ENCODE measurements at places on chromosomes 16 and 17.

DNA sequence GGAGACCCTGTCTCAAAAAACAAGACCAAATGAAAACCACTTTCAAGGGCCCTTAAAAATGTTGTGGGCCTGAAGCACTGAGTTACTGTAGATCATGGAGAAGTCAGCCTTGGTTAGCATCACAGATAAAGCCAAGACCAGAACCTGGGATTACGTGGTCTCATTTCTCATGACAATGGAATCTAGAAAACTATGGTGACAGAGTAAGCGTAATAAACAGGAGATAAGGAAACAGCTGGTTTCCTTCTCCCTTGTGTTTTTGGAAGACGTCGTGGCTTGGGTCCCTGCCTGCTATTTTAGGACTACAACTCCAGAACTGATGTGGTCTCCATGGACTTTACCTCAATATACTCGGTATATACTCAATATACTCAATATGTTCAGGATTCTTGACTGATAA lies 180.7 kb upstream of the ZFHX3 start:
- no peak for DNase-seq

DNA sequence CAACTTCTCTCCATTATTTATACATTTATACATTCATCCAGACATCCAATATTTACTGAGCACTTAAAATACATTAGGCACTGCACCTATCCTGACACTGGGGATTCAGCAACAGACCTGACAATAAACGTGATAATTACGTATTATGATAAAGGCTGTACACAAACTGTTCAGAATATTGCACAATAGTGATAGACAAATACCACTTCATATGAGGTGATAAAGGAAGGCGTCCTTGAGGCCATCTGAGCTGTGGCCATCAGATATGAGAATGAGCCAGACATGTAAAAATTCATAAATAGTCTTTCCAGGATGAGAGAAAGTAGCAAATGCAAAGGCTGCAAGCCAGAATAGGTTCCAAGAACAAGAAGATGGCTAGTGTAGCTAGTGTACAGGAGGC lies 8.6 kb downstream of the USP32 start:
- DNase-seq, result peak; percentile 83

- no peak for DNase-seq
These were observed 6.2 kb downstream of the SAMD14 start for GRCh38 chr17:50123649-50124349.

DNA sequence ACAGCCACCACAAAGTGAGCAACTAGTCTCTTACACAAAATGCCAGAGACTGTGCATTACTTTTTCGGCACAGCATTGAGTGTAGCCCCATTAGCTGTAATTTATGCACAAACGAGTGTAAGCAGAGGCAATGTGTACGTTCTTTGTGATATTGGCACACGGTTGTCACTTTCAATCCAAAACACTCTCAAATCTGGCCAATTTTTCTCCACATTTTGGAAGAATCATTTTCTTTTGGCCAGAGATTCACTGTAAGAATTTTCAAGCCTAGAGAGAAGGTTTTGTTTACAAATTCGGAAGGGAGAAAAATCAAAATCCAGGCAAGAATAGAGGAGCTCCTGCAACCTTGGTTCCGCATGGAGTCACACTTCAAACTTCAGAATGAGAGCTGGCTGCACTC lies 15.4 kb upstream of the KIF2B start:
- no peak for DNase-seq

DNA sequence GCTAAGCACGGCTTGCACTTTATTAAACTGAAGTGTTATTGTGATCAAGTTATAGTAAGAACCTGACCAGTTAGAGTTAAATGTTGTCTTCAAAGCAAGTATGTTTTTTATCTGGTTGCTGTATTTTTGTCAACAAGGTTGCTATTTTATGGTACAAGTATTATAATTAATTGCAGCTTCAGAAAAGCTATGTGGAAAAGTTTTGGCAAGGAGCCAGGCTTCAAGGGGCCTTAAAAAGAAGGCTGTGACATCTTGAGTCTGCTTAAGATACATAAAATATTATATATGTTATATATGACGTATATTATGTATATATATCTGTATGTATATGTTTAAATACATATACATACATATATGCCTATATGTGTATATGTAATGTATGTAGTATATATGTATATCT lies 1461.2 kb upstream of the CDH8 start:
- DNase-seq, result no peak

GRCh38 chr17:83036666-83037065 lies 42.7 kb upstream of the METRNL start:
- DNase-seq, result no peak

- DNase-seq, result no peak
These were observed 6.8 kb downstream of the CCL7 start for GRCh38 chr17:34276826-34277225.

DNA sequence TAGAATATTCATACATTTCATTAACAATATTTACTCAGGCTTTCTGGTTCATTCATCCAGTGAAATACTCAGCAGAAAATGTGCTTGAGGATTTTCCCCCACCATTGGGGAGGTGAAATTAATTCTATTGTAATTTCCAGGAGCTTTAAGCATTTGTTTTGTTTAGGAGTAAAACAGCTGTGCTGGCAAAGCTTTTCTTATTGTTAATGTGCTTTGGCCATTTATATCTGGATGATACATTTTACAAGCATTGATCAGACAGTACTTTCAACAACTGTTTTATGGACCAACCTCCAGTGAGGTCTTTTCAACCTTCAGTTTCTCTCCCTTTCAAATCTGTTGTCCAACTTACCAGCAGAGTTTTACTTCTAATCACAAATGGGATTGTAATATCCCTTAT lies 672.4 kb downstream of the CDH11 start:
- DNase-seq, result no peak

- DNase-seq, result no peak
These were observed 1.6 kb downstream of the NDUFB10 start for GRCh38 chr16:1960665-1961630.

DNA sequence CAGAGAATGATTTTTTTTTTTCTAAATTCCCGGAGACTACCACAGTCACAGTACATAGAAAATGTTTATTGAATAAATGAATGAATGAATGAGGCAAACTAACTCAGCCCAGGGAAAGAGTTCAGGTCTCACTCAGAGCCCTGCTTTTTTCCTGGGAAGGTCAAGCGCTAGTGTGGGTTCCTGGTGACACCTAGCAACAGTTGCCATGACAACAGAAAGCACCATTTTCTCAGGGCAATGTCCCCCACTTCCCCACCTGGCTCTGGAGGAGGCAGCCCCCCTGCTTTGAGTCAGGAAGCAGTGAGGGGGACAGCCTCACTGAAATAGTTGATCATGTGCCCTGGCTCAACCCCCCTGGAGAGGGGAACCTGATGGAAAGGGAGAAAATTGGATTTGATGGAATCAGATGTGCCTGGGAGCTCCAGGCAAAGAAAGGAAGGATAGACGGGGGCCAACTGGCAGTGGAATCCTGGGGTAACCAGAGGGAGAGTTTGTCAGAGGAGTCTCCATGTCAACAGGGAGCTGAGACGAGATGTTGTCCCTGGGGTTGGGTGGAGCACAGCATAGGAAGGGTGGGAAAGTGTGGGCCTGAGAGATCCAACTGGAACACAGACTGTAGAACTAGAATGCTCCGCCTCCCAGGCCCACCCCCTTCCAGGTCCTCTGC lies 242.2 kb upstream of the CCL2 start:
- DNase-seq, result no peak

- peak; percentile 60 for DNase-seq
These were observed 5.3 kb downstream of the RPL13 start for GRCh38 chr16:89565506-89566372.

GRCh38 chr16:73845238-73846006 lies 451.2 kb upstream of the PSMD7 start:
- no peak for DNase-seq

DNA sequence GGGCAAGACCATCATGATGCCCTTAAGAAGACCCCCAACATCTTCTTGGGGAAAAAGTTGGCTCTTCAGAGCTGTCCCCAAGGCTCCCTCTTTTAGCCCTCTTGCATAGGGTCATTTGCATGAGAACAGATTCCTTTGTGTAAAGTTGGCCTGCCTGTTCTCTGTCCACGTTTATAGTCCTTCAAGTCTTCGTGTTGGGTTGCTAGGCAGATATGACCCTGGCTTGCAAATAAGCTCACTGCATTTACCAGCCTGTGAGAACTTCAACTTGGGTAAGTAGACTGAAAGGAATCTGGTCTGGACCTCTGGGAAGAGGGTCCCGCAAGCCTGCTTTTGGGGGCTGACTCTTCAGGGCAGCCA lies 2.9 kb downstream of the ARSG start:
- no peak for DNase-seq

- no peak for DNase-seq
These were observed 22.5 kb downstream of the HEXIM2 start for GRCh38 chr17:45184144-45184543.

DNA sequence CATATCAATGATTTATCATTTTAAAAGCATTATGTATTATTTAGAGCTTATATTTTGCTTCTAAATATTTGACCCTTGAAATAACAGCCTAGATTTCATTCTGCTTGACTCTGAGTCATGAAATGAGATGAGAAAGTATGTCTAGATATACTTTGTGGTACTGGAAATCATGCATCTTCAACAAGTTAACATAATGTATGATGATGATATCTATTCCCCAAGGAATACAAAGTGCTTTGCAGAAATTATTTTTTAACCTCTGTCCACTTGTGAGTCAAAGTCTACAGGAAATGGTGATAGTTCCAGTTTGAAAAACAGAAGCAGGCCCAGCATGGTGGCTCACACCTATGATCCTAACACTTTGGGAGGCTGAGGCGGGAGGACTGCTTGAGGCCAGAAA lies 36.1 kb downstream of the GOSR1 start:
- DNase-seq, result no peak

- DNase-seq, result peak; percentile 4
These were observed 118.5 kb downstream of the C16orf78 start for GRCh38 chr16:49491771-49492761.

- no peak for DNase-seq
These were observed 38.6 kb upstream of the PMFBP1 start for GRCh38 chr16:72210555-72210954.

- DNase-seq, result peak; percentile 98
These were observed at the start of gene CREBBP for GRCh38 chr16:3880623-3881498. Gene CREBBP, minus strand, starts transcription at chr16:3880713. Its CDS starts 797 bp downstream, at chr16:3879916.

DNA sequence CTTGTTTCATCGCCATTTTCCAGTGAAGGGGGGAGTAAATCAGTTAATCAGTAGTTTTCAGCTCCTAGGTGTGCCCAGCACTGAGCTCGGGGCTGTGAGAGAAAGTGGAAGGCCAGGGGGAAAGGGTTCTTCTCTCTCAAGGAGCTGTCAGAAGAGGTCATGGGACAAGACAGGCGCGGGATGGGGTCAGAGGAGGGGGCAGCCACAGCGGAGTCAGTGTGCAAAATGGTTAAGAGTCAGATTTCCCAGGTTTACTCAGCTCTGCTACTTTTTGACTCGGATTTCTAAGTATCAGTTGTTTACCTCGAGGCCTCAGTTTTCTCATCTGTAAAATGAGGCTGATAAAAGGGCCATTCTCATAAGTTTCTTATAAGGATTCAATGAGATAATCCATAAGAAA lies 4.3 kb upstream of the XYLT1 start:
- no peak for DNase-seq

- no peak for DNase-seq
These were observed 43.5 kb downstream of the PLXDC1 start for GRCh38 chr17:39107973-39108372.

GRCh38 chr16:88449267-88449561 lies 3.9 kb upstream of the ZFPM1 start:
- no peak for DNase-seq

DNA sequence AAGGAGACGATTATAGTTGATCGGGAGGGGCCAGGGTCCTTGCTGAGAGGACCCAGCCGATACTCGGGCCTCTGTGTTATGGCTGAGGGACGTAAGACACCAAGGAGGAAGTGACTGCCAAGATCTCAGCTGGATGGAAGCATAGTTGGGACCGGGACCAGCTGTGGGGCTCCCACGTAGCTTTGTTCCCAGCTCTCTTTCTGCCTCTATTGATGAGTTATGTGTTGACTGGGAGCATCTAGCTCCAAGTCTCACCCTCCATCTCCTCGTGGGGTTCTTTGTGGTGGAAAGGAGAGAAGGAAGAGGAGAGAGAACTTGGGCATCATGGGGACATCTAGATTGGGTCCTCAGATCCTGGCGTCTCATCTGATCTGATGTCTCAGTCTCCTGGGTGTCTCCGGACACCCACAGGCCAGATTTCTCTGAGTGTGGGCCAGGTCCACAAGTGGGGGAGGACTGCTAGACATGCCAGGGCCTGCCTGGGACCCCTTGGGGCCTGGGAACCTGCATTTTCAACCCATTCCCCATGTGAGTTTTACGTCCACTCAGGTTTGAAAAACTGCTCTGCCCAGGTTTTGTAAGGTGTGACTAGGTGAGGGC lies 1.0 kb downstream of the MGRN1 start:
- no peak for DNase-seq

GRCh38 chr17:73706858-73707257 lies 62.6 kb upstream of the SDK2 start:
- DNase-seq, result no peak

- DNase-seq, result no peak
These were observed 5.5 kb downstream of the TRAF7 start for GRCh38 chr16:2160915-2161551.

- no peak for DNase-seq
These were observed 515 bp downstream of the GFAP start for GRCh38 chr17:44914698-44915271.

DNA sequence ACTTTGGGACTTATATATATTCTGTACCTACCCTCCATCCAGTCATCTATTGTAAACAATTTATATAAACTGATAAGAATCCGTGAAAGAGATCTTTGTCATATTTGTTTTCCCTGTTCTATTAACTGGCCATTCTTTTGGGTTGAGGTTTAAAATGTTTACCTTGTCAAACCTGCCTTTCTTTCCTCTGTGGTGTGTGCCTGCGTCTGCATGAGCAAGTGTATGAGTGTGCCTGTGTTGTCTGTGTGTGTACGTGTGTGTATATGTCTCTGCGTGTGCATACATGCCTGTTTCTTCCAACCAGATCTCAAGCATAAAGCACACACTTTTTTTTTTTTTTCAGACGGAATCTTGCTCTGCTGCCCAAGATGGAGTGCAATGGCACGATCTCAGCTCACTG lies 201.5 kb downstream of the C16orf95 start:
- no peak for DNase-seq

DNA sequence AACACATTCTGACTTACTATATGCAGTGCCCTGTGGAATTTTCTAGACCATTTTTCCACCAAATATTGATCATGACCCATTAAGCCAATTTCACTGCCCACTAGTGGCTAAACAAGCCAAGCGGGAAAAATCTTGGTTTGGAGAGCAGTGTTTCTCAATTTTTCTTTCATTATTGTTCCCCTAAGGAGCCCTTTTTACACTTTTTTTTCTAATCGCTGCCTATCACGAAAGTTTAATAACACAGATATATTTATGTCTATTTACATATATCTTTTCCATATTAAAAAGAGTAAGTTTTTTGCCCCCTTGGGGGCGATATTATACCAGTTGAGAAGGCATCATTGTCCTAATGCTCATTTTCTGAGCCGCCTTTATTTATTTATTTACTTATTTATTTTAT lies 10.8 kb upstream of the TLCD3B start:
- no peak for DNase-seq

GRCh38 chr17:19724501-19725420 lies 8.4 kb upstream of the SLC47A2 start:
- no peak for DNase-seq

All from erythroblast (primary cell).